AG04450 (cell line): ENCODE measurements at places on chromosomes 5 and 9. TPM values are rescaled to one million over a fixed set of nuclear protein-coding genes. Genes with fewer than 3 reads are reported as not detected.

The CEP78 gene
- 7.8 and 11.0 TPM in 2 replicates for polyA plus RNA-seq

DNA sequence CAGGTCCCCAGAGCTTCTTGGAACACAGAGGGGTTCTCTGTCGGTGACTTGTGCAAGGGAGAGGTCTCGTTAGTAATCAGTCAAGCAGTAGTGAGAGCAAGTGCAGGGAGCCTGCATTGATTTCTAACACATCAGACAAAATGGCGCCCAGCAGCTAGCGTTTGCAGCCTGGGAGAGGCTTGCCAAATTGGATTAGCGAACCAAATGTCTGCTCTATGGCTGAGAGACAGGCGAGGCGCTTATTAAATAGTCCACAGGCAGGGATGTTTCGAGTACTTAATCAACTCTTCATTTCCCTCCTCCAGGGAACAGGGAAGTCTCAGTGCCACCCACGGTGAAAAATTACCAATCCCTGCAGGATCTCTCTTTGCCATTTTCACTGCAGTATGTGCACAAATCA lies 131.4 kb upstream of the SHB start:
- no peak for DNase-seq

DNA sequence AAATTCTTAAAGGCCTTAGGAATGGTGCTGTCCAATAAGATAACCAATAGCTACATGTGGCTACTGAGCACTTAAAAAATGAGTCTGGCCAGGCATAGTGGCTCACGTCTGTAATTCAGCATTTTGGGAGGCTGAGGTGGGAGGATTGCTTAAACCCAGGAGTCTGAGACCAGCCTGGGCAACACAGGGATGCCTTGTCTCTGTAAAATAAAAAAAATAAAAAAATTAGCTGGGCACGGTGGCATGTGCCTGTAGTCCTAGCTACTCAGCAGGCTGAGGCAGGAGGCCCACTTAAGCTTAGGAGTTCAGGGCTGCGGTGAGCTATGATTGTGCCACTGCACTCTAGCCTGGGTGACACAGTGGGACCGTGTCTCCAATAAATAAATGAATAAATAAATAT lies 1.3 kb upstream of the SLC22A5 start:
- no peak for DNase-seq

GRCh38 chr5:9927106-9927505 lies 297.0 kb upstream of the TAS2R1 start:
- DNase-seq = no peak

DNA sequence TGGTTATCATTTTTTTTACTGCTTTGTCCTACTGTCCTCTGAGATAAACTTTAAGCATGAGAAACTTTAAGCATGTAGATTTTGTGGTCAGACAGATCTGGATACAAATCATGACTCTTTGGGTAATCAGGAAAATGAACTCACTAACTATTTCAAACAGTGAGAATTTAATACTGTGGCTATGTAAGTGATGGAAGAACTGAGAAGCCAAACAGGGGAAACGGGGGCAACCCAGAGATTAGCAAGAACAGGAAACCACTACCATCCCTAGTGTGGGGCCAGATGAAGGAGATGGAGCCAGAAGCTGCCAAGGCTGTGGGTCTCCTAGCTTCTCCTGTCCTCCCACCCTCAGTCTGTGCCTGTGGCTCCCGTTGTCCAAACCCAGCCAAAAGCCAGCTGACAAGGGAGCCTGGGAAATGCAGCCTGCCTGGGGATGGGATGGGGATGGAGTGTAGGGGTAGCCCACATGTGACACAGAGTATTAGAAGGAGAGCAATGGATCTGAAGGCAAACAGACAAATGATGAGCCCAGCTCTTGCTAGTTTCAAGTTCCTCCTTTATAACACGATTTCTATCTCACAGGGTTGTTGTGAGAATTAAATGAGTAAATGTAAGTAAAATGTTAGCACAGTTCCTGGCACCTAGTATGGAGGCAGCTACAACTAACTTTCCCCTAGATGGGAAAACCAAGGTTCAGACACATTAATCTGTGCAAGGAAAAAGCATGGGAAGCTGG lies 27.7 kb upstream of the CDC23 start:
- no peak for DNase-seq

DNA sequence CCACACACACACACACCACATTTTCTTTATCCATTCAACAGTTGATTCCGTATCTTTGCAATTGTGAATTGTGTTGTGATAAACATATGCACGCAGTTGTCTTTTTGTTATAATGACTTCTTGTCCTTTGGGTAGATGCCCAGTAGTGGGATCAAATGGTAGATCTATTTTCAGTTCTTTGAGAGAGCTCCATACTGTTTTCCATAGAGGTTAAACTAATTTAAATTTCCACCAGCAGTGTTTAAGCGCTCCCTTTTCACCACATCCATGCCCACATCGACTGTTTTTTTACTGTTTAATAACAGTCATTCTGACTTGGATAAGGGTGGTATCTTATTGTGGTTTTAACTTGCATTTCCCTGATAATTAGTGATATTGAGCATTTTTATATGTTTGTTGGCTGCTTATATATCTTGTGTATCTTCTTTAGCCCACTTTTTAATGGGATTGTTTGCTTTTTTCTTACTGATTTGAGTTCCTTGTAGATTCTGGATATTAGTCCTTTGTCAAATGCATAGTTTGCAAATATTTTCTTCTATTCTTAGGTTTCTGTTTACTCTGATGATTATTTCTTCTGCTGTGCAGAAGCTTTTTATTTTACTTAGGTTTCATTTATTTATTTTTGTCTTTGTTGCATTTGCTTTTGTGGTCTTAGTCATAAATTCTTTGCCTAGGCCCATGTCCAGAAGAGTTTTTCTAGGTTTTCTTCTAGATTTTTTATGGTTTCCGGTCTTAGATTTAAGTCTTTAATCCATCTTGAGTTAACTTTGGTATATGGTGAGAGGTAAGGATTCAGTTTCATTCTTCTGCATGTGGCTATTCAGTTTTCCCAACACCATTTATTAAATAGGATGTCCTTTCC lies 82.4 kb downstream of the SH3RF2 start:
- no peak for DNase-seq

DNA sequence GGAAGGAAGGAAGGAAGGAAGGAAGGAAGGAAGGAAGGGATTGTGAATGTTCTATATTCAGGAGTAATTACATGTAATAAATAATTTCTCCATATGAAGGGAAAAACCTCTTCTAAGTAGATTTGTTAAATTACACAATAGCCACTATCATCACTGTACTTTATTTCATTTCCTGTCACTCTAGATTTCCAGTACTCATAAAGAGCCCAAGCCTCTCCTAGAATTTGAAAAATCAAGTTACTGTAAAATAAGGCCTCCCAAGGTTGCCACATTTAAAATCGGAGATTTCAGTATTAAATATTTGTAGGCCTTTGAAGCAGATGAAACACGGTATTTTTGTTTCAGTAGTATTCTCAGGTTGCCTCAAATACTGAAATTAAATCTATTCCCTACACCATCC lies 499.0 kb downstream of the CDH10 start:
- no peak for DNase-seq

The QRFP gene
- not detected in 2 replicates for polyA plus RNA-seq

- peak; percentile 23 for DNase-seq
These were observed 7.5 kb upstream of the TOR2A start for GRCh38 chr9:127742435-127743088.

DNA sequence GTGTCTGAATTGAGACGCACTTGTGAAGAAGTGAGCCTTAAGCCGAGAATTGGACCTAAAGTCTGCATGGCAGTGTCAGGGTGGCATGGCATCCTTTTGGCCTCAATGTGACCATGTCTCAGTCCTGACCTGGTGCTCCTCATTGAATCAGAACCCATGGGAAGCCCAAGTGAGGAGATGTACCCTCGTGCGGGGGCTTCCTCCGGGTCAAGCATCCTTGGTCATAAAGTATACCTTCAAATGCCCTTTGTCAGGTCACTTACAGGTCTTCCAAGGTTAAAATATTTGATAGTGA lies 202.2 kb downstream of the GADD45G start:
- no peak for DNase-seq

DNA sequence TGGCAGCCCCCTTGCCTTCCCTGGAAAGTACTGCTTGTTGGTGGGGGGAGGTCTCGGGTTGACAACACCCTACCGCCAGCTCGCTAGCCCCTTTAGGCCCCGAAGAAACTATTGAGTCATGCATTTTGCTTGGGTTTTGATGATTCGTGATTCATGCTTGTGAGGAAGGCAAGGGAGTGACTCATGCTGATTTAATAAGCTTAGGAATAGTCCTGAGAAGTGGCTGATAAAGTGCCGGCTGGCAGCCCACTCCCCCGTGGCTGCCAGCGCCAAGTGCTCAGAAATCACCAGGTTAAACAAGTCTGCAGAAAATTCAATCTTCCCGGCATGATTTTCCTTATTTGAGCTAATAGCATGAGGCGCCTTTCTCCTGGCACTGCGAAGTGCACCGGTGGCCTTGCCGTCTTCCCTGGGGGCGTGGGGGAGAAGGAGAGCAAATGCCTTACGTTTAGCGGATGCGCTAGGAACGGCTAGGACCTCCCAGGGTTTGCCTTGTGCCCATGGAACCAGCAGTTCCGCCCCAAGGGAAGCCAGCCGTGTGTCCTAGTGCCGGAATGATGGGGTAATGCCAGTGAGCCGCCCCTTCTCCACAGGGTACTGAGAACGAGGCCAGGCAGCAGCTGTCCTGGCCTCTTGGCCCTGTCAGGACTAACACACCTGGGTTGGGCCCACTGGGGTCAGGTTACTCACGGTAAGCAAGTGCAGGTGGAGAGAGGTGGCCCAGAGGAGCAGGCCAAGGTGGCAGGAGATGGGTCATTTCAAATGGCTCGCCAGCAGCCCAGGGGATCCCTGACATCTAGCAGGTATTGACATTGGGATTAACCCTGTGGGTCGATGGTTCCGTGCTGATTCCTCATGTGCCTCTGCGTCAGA lies 151.9 kb downstream of the MACROH2A1 start:
- DNase-seq = peak; percentile 76

GRCh38 chr5:168408561-168409305 lies 77.5 kb upstream of the RARS1 start:
- DNase-seq = no peak

The TBC1D13 gene
- 25.7 and 27.4 TPM in 2 replicates for polyA plus RNA-seq

DNA sequence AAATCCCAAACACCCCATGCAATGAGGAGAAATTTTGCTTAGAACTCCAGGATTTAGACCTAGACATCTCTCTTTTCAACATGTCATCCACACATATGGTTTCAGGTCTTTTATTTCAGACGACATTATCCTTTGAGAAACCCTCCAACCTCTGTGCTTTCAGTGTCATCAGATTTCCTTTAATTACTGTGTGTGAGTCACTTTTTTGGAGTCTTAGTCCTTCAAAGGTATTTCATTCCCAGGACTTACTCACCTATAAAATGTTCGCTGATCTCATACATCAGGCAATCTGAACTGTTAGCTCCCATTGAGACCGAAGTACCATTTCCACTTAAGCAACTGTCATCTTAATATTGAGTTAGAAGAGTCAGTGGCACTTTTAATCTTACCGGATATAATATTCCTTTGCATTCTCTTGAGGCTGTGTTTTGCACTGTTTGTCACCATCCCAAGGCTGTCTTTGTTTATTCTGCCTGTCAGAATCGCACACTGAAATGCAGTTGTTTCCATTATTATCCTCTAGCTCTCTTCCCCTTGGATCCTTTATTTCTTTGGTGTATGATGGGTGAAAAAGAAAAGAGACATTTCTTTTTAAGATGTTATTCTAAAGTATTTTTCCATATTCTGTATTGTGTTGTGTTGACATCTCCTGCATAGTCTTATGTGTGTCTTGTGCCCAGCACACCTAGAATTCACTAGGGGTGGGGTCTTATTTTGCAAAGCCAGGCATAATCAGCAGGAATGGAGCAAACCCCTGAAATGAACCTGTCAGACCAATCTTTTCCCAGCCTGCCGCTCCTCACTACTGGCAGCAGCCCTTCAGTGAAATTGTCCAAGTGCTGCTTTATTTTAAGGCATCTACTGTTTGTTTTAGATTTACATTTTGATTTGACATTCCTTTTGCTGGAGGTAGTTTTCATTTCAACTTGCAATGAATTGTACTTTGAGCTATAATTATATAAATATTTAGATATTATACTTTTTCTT lies 155.4 kb downstream of the PAM start:
- DNase-seq = peak; percentile 2

The RASGEF1C gene
- polyA plus RNA-seq = not detected in 2 replicates

DNA sequence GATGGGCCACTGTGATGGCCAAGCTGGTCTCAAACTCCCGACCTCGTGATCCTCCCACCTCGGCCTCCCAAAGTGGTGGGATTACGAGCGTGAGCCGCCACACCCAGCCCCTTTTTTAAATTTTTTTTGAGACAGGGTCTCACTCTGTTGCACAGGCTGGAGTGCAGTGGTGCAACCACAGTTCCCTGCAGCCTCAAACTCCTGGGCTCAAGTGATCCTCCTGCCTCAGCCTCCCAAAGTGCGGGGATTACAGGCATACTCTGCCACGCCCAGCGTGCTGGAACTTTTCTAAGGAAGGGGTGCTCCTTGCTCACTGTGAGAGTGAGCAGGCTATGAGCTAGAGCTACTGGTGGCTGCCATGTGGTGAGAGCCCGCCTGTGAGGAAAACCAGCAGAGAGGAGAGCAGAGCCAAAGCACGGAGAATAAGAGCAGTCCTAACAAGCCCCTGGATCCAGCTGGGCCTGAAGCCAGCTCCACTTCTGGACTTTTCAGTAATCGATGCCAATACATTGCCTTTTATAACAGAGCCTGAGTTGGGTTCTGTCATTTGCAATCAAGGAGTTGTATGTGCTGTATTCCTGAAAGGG lies 75.5 kb upstream of the UNC5A start:
- DNase-seq = no peak

The CHMP5 gene
- 97.6 and 144 TPM in 2 replicates for polyA plus RNA-seq

- no peak for DNase-seq
These were observed 29.3 kb downstream of the MARVELD2 start for GRCh38 chr5:69444127-69444754.

The ADCY2 gene
- polyA plus RNA-seq = not detected in 2 replicates

DNA sequence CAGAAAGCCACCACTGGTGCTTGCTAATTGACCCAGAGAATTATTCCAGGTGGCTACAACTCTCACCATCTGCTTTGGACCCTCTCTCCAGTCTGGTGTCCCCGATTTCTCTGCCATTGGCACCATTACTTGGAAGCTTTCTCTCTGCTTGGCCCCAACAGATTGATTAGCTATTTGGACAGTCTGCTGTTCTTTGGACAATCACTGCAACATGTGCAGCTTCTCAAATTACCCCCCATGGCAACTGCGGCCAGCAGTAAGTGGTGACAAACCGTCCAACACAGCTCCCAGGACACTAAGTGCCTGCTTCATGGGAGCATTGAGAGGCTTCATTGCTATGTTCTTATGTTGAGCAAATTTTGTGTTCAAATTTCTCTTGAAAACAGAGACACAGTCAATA lies 309.8 kb downstream of the TAF11L14 start:
- DNase-seq = no peak

GRCh38 chr9:111803924-111804323 lies 9.2 kb upstream of the SHOC1 start:
- DNase-seq = no peak

DNA sequence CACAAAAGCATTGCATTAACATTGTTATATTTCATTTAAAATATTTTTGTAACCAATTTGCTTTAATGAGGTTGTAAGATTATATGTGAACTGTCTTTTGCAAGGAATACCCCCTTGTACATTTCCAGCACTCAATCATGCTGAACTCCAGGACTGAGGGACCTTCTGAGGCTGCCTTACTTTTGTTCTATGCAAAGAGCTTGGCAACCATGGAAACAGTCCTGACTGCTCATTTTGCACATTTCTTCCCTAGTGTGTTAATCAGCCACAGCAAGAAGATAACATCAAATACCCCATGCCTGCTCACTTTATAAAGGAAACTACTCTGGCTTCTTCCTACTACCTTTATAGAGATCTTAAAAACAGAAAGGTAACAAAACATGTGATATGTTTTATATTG lies 355.6 kb upstream of the IZUMO3 start:
- DNase-seq = no peak

The TLX3 gene
- not detected in 2 replicates for polyA plus RNA-seq
